ENCODE measurements at places on chromosomes 6 and 20.

DNA sequence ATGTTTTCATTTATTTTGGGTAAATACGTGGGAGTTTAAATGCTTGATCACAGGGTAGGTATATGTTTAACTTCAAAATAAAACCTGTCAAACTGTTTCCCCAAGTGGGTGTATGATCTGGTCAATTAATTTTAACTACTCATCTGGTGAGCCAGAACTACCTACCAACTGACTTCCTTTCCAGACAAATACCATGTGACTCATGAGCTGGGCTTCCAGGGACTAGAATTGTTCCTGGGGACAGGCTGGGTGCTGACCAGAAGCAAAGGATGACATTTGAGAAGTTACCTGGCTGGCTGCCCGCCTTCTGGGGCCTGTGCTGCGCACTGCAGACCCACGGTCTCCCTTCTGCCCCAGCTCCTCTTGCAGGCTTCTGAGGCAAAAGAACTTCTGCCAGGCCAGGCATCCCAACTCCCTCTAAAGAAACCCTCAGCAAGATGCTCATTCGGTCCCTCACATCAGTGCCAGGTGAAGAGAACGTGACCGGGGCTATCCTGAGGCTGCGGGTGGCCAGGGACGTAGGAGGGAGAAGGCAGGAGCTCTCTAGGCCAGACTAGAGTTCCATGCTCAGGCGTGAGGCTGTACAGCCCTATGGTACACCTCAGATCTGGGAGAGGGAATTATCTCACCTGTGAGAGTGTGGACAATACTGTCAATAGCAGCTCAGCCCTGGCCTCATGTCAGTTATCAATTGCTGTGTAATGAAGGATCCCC lies 103.6 kb downstream of the JPH2 start:
- no peak for DNase-seq

- DNase-seq, result peak; percentile 62
Observed at GRCh38 chr6:19665613-19665909, 171.6 kb upstream of the ID4 start.

GRCh38 chr6:147141711-147142308 lies 62.4 kb upstream of the STXBP5 start:
- peak; percentile 53 for DNase-seq

DNA sequence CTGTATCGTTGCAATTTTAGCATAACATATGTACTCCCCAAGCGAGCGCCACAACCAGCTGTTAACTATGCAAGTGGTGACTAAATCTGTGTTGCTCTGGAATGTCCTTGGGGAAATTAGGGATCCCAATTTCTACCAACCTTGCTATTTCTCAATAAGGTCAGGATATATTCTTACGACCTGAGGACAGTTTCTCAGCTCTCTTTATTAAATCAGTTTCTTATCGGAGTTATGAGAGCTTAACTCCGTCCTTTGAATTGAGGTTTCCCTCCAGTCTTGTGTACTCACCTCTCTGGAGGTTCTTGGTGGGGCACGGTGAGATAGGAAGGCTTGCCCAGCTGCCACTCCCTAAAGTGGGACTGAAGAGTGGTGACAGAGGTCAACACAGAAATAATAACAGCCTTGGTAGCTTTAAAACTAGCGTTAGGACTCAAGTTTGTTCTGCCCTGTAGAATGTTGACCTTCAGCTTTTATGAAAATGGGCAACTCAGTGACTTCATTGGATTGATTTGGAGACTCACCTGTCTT lies 694 bp downstream of the MRPS18B start:
- no peak for DNase-seq

GRCh38 chr6:164359036-164359435 lies 944.5 kb downstream of the QKI start:
- DNase-seq, result no peak

DNA sequence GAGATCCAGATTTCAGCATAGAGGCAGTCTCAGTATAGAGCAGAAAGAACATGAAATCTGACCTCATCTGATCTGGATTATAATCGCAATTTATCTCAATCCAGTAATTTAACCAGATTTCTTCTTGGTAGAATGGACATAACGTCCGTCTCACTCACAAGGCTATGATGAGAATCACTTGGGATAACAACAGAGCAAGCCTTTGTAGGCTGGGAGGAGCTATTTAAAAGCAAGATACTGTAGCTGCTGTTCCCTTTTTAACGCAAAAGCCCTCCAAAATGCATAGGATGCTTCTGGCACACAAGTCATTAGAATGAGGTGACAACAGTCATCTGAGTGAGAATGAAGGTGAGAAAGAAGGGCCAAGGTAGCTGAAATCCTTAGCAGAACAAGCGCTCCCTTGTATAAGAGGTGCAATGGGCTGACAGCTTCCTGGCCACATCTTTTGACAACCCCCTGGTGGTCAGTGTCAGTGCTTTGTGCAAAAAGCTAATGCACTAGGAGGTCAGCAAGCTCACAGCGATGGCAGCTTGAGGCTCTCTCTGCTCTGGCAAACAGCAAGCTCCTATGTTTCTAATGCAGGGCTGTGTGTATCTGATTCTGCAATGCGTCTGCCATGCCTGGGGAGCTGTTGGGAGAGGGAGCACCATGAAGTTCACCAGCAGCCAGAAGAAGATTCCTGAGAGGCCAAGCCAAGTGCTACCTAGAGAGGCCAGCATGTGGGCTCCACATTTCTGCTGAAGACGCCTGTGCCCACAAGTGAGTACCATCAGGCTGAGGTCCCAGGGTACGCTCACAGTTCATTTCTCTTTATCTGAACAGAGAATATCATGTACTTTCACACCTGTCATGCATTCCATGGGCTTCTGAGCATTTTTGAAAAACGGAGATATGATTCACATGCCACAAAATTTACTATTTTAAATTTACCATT lies 16.2 kb downstream of the METTL24 start:
- no peak for DNase-seq

- no peak for DNase-seq
Observed at GRCh38 chr6:149489967-149490366, 5.2 kb upstream of the ZC3H12D start.

DNA sequence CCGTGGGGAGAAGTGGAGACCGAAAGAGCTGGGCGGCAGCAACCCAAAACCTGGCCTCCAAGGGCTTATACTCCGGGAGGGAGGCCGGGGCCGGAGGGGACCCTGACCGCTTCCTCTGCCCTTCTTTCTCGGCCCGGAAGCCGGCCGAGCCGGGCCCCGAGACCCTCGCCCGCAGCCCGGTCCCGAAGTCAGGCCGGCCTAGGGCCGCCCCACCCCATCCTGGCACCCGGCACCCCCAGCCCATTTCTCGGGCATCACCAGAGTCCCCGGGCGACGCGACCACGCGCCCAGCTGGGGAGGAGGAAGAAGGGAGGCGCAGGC lies 572 bp upstream of the ZDHHC14 start:
- DNase-seq, result no peak

- DNase-seq, result no peak
Observed at GRCh38 chr6:141167945-141168344, 964.8 kb upstream of the GJE1 start.

DNA sequence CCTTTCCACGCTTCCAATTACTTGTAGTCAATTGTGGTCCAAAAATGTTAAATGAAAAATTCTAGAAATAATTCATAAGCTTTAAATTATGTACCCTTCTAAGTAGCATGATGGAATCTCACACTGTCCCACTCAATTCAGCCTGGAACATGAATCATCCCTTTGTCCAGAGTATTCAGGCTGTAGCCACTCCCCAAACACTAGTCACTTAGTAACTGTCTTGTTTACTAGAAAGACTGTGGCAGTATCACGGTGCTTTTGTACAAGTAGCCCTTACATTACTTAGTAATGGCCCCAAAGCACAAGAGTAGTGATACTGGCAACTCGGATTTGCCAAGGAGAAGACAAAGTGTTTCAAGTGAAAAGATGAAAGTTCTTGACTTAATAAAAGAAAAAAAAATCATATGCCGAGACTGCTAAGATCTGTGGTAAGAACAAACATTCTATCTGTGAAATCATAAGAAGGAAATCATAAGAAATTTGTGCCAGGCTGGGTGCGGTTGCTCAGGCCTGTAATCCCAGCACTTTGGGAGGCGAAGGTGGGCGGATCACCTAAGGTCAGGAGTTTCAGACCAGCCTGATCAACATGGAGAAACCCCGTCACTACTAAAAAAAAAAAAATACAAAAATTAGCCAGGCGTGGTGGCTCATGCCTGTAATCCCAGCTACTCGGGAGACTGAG lies 168.5 kb upstream of the SIM1 start:
- no peak for DNase-seq

GRCh38 chr6:16511723-16512489 lies 249.4 kb downstream of the ATXN1 start:
- peak; percentile 68 for DNase-seq

DNA sequence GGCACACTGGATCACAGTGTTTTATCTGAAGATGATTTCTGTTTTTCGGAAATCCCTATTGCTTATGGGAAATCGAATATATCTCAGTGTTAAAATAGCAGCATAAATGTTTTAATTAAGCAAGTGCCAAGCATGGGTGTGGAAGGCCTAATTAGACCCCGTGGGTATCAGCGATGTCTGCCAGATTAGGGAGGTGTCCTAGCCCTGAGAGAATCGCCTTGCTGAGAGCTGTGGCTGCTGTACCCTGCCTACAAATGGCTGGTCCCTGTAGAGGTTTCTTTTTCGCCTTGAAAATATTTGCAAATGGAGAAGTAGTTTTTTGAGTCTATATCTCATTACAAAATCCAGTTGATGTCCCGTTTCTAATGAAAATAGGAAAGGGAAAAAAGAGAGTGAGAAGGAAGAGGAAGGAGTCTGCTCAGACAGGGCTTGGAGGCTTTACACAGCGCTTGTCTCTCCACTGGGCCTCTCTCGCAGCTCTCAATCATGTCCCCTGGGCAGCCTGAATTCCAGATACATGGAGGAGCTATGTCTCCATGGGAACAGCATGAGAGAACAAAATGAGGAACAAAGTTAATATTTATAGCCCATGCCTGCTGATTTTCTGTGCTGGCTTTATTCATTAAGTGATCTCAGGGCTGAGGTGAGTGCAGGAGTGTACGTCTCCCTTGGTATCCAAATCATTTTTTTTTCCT lies 35.2 kb upstream of the BCLAF1 start:
- peak; percentile 60 for DNase-seq

- DNase-seq, result peak; percentile 3
Observed at GRCh38 chr6:44667668-44668390, 280.3 kb downstream of the CDC5L start.

DNA sequence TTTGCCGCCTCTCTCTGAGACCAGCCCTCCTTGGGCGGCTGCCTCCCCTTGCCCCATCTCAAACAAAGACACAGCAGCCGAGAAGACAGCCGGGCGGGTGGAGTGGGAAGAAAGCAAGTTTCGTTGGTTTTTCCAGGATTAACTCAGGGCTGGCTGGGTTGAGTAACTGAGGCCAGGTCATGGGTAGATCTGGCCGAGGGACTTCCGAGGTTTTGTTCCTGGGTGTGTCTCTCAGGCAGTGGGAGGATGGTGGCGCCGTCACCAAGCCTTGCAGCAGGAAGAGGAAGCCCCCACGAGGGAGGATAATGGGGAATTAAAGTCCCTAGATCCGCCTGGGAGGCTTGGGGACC lies 167.2 kb downstream of the TTLL2 start:
- no peak for DNase-seq

DNA sequence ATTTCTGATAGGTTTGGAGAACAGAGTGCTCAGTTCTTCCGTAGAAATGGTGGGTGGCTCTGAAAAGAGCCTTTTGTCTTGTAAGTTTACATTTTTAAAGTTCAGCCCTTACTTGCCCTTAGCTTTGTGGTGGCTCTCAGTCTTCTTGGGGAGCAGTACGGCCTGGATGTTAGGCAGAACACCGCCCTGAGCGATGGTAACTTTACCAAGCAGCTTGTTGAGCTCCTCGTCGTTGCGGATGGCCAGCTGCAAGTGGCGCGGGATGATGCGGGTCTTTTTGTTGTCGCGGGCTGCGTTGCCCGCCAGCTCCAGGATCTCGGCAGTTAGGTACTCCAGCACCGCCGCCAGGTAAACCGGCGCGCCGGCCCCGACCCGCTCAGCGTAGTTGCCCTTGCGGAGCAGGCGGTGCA lies 19.5 kb downstream of the OR2B2 start:
- peak; percentile 48 for DNase-seq

- DNase-seq, result peak; percentile 27
Observed at GRCh38 chr6:15443119-15443830, 197.4 kb downstream of the JARID2 start.

- peak; percentile 93 for DNase-seq
Observed at GRCh38 chr6:165308926-165309731, at the start of gene C6orf118. C6orf118 (minus strand) TSS chr6:165309605; CDS start chr6:165309586, 19 bp downstream.

DNA sequence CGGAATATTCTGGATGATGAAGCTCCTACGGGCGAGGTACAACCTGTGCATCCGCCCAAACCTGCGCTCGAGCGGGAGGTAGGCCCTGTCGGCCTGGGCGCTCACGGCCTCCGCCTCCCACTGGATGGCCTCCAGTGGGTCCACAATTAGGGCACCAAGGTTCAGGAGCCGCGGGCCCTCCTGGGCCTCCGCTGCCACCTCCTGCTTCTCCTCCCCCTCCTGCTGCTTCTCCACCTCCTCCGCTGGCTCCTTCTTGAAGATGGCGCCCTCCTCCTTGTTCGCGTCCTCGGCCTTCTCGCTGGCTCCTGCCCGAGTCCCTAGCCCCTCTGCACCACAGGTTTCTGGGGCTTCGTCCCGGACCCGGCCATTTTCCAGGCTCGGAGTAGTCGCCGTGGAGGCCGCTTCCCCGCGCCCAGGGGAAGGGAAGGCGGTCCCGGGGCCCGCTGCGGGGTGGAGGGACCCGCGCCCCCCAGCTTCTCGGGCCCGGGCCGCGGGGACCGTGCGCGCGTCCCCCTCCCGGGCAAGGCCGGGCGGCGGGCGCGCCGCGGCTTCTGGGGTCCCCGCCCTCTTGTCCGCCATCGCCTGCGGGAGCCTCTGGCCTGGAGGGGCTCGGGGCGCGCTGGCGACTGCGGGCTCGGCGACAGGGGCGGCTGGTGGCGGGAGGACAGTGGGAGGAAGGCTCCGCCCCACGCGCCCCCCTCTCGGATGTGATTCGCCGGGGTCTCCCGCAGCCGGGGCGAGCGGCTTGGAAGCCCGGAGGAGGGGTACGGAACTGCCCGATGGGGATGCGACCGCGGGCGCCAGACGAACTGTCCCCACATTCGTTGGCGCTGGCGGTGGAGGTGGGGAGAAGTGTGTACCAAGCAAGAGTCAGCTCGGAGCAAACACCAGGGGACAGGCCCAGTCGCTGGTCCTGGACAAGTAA lies 17.6 kb downstream of the PLAGL2 start:
- DNase-seq, result peak; percentile 83

GRCh38 chr6:71181565-71181964 lies 107.0 kb upstream of the OGFRL1 start:
- DNase-seq, result no peak

GRCh38 chr6:142398353-142398752 lies 96.5 kb downstream of the ADGRG6 start:
- DNase-seq, result no peak

DNA sequence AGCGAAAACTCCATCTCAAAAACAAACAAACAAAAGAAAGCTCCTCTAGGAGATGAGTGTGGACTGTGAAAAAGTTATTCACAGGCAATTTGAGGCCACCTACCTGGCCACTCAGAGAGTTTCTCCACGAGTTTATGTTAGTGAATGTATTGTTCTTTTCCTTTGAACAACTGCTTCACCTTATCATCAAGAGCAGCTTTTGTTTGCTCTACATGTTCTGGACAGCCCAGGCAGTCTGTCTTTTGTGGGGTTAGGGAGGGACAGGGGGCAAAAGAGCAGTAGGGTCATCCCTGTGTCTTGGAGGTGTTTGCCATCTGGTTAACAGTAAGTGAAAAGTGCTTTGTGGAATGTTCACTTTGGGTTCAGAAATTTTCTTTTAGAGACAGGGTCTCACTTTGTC lies 8.0 kb downstream of the CASS4 start:
- no peak for DNase-seq

- DNase-seq, result no peak
Observed at GRCh38 chr6:155378276-155378675, 64.0 kb upstream of the TFB1M start.

Measured in NCI-H1417 (cell line).